ENCODE measurements at places on chromosomes 4 and X.

GRCh38 chr4:53558065-53558801, 33.1 kb downstream of the LNX1 start:
- no peak for DNase-seq

- no peak for DNase-seq
Measured at GRCh38 chr4:177033135-177033534, 240.4 kb upstream of the VEGFC start.

GRCh38 chrX:153669174-153669890, 4.3 kb downstream of the PNCK start:
- no peak for DNase-seq

GRCh38 chr4:931960-932712, at the start of the genes GAK and TMEM175:
Gene GAK (minus strand): TSS chr4:932316. CDS start chr4:932187, 129 bp downstream.
Gene TMEM175 (plus strand): TSS chr4:932460. CDS start chr4:947740, 15,280 bp downstream.
- DNase-seq, result peak; percentile 82

DNA sequence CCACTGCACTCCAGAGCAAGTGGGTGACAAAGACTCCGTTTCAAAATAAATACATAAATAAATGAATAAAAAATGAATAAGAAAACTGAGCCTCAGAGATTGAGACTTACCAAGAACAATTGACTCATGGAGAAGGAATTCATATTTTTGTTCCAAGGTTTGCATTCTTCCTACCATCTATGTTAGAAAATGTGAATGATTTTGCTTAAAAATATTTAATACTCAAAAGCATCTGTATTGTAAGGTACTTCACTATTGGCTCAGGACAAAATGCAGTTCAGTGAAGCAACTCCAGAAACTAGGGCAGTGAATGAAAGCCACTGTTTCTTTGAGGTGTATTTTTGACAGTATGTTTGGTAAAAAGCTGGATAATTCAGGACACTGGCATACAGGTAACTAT, 54.1 kb downstream of the XAGE2 start:
- peak; percentile 47 for DNase-seq

- no peak for DNase-seq
Measured at GRCh38 chrX:8390771-8391170, 73.9 kb upstream of the VCX3B start.

GRCh38 chr4:52931243-52931642, 69.1 kb downstream of the RASL11B start:
- no peak for DNase-seq

DNA sequence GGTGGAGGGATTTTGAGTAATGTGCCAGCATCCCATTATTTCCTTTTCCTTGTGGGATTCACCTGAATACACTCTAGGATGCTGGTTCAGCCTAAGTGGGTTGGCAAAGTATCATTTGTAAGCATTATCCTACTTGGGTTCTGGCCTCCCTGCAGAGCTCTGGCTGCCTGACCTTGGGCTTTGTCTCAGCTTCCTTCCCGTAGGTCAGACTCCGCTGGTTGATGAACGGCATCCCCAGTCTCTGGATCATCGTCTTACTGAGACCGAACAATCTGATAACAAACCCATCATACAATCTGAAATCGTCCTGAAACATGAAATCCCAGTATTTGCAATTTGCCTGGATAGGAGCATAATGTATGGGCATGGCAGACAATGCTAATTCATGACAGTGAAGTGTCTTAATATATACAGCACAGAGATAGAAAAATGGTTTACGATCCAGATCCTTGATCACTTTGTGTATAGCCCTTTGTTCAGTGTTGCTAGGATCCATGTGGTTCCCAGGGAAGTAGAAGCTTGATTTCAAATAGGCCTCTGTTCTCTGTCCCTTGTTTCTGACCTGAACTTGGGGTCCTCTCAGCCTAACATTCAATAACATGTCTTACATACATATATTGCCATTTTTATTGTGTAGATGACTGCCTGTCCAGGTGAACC, 5.5 kb downstream of the MID2 start:
- no peak for DNase-seq

GRCh38 chr4:122047456-122048425, 95.9 kb upstream of the TRPC3 start:
- no peak for DNase-seq

- DNase-seq, result no peak
Measured at GRCh38 chrX:132294776-132295495, 75.7 kb upstream of the RAP2C start.

GRCh38 chr4:97121493-97121892, 1021.8 kb downstream of the STPG2 start:
- DNase-seq, result no peak

DNA sequence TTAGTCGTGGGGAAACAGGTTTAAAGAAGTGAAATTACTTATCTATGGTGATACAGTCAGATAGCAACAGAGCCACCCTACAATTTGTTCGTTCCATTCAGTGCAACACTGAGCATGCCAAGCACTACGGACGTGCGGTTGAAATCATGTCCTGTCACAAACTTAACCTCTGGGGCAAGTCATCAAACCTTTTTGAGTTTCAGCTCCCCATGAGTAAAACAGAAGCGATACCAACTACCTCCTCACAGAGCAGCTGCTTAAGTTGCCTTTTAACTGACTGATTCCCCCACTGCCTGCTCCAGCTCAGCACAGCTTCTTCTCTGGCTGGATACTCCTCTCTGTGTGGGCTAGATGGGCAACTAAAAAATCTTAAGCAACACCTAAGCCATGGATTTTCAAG, 36.0 kb downstream of the LHFPL1 start:
- DNase-seq, result no peak

DNA sequence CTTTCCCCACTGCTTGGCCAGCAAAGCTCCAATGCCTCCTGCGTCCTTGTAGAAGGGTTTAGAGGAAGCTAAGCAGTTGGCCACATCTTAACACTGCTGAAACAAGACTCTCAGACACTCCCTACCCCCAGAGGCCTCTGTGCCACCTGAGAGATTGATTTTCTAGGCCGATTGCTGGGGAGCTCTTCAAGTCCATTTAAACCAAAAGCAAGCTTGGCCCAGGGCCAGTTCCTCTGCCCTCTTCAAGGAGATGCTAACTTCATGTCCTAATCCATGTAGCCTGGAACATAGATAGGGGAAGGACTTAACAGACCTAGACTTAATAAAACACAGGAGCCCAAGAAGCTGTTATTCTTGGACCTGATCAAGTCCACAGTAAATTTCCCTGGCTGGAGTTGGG, 27.2 kb upstream of the FMR1NB start:
- DNase-seq, result no peak

DNA sequence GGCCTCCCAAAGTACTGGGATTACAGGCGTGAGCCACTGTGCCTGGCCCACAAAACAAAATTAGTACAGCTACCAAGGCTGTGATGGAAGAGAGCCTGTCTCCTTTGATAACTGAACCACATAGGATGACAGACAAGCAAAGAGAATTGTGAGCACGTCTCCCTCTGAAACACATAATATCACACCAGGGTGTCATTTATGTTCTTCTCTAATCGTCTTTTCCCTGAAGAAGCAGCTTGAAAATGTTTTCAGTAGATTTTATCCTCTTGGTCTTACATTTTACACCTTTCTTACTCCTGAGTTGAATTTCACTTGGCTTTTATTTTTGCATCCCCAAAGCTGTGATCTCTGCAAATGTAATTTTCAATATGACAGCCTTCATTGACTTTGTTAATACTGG, 67.8 kb downstream of the TENM3 start:
- DNase-seq, result no peak

- no peak for DNase-seq
Measured at GRCh38 chr4:100881283-100881682, 363.5 kb upstream of the EMCN start.

Data from HS-27A (cell line).